IPS DF 6.9 (cell line): ENCODE measurements at places on chromosomes 1 and 21.

DNA sequence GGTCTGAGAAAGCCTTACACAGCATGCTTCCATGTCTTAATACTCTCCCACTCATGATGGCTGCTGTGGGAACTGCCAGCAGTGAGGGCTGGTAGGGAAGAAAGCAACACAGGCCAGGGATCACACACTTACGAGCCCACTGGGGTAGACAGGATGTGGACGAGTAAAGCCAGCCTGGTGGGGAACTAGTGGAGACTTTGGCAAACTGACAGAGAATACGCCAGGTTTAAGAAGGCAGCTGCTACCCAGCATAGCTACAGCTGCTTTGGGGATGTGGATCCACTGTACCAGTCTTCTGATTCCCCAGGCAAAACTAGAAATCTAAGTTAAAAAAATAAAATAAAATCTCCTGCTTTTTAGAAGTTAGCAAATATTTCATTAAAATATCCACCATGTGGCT, 664.0 kb downstream of the SMYD3 start:
- no peak for DNase-seq

DNA sequence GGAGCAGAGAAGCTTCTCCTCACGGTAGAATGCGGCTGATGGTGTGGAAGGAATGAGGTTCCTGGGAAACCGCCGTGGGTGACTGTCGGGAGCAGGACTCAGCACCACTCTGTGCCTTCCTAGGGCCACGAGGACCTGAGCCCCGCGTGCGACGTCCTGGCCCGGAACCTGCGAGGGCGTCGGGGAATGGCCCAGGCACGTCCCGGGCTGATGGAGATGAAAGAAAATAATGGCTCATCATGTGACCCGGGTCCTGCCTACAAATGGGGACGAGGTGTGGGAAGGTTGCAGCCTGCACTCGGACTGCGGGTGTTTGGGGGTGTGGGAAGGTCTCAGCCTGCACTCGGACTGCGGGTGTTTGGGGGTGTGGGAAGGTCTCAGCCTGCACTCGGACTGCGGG, 25.1 kb upstream of the TTLL10 start:
- DNase-seq: no peak

DNA sequence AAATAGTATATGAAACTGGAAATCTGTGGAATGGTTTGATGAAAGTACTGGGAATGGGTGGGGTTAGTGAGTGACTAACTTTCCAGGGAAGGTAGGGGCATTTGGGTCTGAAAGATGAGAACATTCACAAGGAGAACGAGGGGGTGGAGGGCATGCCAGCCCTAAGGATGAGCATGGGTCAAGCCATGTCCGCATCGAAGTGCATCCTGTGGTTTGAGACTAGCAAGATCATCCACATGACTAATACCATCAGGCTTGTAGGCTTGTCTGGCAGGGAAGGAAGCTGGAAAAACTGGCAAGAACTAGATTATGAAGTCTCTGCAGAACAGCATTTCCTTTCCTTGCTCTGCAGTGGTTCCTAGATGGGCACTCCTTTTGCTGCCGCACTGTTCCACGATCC, 70.4 kb upstream of the UBE2U start:
- DNase-seq: no peak

DNA sequence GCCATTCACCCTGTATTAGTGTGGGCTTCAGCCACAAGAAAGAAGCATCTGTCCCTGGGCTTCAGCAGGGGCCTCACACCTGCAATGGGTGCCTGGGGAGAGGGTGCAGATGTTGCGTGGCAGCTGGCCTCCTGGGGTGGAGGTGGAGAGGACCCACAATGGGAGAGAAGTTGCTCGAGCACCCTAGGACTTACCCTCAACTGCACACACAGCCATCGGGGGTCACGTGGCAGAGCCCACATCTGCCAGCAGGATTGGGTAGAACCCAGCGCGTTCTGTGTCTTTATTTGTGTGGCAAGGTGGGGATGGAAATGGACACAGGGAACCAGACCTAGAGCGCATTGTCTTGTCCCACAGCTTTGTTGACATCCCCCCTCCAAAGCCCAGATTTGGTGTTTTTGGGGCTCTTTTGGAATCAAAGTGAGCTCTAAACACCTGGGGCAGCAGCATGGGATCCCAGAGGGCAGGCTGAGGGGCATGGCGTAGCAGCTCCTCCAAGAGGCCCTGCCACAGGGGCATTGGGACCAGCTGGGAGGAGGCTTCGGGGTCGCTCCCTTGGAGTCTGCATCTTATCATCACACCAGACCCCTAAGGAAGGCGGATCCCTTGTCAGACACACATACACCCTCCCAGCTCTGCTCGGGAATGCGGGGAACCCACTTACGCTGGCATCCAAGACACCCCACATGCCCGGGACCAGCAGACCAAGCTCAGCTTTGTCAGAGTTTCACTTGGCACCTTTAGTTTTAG, 5.1 kb downstream of the ABCG1 start:
- DNase-seq: no peak

DNA sequence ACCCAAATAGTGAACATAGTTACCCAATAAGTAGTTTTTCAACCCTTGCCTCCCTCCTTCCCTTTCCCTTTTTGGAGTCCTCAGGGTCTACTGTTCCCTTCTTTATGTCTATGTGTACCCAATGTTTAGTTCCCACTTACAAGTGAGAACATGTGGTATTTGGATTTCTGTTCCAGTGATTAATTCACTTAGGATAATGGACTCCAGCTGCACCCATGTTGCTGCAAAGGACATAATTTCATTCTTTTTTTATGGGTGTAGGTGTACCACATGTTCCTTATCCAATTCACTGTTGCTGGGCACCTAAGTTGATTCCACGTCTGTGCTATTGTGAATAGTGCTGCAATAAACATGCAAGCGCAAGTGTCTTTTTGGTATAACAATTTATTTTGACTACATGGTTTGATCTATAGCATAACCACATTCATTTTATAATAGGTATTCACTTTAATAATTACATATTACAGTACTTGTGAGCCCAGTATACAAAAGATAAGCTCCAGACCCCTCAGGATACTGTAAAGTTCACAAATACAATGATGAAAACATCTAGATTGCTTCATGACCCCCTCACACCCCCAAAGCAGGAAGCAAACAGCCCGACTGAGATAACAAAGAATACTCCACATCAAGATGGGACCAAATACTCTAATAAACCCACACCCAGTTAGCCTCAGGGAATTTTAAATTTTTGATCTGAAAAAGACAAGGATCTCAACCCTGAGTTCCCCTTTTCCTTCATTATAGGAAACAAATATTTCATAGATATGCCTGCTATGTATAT, 45.3 kb downstream of the PUM1 start:
- DNase-seq: no peak

GRCh38 chr1:89910780-89911179, 84.1 kb upstream of the ZNF326 start:
- DNase-seq: no peak

DNA sequence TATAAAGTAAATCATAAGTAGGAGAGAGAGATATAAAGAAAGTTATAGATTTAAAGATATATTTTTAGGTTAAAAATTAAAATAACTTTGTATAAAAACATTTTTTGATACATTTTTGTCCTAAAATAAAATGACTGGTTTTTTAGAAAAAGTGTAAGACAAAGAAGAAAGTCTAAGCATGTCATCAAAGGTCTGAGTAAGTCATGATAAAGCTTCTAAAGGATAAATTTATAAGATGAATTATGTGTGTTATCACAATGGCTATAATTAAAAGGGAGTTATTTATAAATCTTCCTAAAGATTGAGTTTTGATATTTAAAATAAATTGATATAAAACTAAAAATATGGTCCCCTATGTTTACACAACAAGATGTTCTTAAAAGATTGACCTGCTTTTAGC, 370.9 kb downstream of the PTPRU start:
- no peak for DNase-seq

DNA sequence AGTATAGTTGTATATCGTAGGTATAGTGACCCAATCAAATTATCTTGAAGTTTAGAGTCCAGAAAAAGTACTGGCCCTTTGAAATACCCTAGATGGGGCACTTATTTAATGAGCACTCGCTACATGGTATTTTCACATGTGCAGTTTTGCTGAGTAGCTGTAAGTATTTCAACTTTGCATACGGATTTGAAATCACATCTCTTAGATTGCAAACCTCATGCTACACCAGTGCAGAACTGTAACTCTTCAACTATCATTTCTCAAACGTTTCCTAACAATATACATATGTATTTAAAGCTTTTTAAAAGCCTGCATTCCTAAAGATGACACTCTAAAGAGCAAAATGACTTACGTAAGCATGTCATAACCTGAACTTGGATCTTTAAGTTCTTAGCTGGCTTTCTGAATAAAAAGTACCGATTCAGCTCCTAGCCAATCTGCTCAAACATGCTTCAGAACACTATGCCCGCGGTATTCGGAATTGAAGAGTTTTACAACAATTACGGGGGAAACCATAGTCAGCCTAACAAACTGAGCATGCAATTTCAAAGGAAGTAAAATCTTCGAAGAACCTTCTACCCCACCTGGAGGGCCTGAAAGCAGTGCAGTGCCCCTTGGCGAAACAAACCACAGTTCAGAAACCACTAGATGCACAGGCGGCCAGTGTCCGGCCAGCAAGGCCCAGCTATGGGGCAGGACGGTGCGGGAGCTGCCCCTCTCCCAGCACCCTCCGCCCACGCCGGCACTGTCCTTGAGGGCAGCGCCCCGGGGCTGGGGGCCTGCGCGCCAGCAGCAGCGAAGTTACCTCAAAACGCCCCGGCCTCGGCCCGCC, 863 bp downstream of the FH start:
- no peak for DNase-seq

GRCh38 chr1:1356796-1357401, 1.5 kb downstream of the MXRA8 start:
- no peak for DNase-seq

DNA sequence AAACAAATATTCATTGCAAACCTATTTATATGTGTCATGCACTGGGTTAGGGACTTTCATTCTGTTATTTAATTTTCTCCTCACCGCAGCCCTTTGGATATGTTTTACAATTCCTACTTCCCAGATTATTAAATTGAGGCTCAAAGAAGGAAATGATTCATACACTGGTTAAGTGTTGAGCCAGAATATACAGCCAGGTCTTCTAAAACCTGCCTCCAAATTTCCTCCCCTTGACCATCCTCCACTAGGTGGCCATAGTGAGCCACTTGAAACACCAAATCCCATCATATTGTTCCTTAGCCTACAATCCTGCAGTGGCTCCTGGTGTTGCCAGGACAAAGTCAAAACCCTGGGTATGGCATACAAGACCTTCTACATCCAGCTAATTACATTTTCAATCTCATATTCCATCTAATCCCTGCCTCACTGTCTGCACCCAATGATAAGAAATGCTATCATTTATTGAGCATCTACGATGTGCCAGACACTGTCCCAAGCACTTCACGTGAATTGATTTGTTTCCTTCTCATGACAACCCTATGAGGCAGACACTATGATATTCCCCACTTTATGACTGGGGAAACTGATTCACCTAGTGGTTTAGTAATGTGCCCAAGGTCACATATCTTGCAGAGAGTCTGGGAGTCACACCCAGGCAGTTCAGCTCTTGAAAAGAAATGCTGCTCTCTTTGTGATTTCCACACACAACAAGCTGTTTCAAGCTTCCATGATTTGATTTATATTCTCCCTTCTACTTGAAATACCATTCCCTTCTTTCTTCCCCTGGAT, 23.6 kb upstream of the KIRREL1 start:
- no peak for DNase-seq

- no peak for DNase-seq
These were observed 29.6 kb downstream of the CLIC6 start for GRCh38 chr21:34698270-34699015.

GRCh38 chr1:17234405-17234804, 14.5 kb upstream of the PADI3 start:
- no peak for DNase-seq

- DNase-seq: no peak
These were observed 104.0 kb downstream of the ZNF281 start for GRCh38 chr1:200305806-200306205.

- no peak for DNase-seq
These were observed 15.4 kb upstream of the PHACTR4 start for GRCh38 chr1:28354121-28354520.

- no peak for DNase-seq
These were observed 19.8 kb downstream of the COL6A2 start for GRCh38 chr21:46117586-46118315.

DNA sequence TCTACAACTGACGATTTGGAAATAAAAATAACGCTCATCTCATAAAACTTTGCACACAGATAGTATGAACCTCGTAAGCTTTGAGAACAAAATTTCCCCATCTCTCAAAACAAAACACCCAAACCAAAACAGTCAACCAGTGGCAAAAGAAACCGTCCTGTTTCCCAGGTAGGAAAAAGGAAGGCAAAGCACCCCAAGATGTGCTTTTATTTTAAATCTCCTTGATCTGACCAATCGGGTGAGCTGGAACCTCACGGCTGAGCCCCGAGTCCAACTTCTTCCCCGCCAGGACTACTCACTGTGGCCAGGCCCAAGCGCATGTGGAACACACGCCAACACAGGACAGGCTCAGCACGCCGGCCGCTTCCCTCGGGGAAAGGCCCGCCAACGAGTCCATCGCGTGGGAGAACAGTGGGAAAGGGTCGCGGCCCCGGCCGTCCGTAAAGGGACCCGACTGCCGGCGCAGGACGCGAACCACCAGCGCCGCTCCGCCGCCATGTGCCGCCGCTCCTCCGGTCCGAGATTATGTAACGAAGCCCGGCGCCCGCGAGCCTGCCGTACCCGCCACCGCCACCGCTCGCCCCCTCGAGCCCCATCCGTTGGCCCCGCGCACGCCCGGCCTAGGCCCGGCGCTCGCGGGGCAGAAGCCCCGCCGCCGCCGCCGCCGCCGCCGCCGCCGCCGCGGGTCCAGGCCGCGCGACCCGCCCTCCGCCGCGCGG, 759 bp downstream of the AHCTF1 start:
- no peak for DNase-seq

DNA sequence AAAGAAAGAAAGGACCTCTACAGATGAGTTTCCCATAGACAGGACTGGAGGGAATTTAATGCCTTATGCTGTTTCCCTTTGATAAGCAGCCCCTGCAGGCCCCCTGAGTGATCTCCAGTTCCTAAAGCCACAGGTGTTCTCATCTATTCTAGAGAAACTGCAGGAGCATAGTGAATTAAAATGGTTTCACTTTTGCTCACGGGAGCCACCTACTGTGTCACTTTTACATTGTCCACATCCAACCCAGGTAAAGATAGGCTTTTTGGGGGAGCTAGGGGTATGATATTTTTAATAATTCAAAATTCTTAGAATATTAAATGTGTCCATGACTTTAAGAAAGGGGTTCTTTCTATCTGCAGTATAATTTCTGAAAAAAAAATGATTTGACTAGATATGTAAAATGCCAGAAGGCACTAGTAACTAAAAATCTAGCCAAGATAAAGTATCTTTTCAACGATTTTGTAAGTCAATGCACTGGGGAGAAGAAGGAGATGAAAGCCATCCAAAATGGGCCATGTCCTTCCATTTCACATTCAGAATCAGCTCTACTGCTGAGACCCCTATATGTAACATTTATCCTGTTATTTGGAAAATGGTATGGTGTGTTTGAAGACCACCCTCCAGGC, 267.3 kb upstream of the DUSP10 start:
- DNase-seq: peak; percentile 13

GRCh38 chr1:112744009-112744578, 29.0 kb upstream of the PPM1J start:
- DNase-seq: no peak
